ENCODE measurements at places on chromosomes 2 and 18.

- no peak for DNase-seq
These were observed 20.8 kb upstream of the MYO3B start for GRCh38 chr2:170157025-170157684.

- DNase-seq = no peak
These were observed 122.4 kb downstream of the HIBCH start for GRCh38 chr2:190197143-190197720.

- no peak for DNase-seq
These were observed 27.1 kb upstream of the KLF11 start for GRCh38 chr2:10016001-10016801.

DNA sequence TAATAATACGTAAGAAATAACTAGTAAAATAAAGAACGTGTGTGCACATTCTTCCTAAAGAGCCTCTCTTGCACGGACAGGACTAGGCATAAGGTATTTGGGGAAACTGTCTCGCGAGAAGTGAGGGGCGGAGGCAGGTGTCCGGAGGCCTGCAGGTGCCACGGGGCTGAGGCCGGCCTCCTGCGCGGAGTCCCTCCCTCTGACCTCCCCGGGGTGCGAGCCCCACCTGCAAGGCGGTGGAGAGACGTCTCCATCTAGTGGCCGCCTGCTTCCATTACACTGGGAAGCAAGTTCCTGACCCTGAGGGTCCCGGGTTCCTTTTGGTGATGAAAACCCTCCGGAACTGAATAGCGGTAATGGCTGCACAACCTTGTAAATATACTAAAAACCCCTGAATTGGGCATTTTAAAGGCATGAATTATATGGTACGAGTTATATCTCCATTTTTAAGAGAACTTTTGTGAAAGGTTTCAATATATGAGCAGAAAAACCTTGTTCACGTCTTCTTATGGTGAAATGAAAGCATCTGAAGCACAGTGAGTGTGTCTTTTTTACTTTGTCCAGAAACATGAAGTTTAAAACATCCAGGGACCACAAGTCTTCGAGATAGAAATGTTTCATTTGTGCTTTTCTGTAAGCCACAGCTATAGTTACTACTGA is 35.5 kb upstream of the CTDP1 start:
- peak; percentile 39 for DNase-seq

GRCh38 chr2:68253219-68254068 is 1.1 kb upstream of the PPP3R1 start:
- DNase-seq = no peak

DNA sequence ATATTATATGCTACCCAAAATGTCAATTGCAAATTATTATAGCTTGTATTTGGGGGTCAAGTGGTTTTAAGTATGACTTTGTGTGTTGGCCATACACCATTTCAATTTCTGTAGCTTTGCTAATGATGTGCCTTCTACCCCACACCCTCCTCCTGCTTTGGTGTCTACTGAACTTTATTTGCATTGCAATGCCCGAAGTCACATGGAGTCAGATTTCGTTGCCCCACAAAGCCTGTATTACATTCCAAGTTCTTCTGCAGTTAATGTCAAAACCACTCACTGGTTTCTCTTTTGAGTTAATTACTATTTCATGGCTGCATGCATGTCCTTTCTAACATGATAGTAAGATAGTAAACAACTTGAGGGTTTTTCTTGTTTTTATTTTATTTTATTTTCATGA is 528.9 kb downstream of the RIT2 start:
- no peak for DNase-seq

- DNase-seq = no peak
These were observed 262.9 kb upstream of the GULP1 start for GRCh38 chr2:188028739-188029138.

- DNase-seq = no peak
These were observed 63.5 kb downstream of the ANKRD44 start for GRCh38 chr2:197247083-197247482.

- no peak for DNase-seq
These were observed 1099.7 kb downstream of the SUCLG1 start for GRCh38 chr2:83359336-83359735.

DNA sequence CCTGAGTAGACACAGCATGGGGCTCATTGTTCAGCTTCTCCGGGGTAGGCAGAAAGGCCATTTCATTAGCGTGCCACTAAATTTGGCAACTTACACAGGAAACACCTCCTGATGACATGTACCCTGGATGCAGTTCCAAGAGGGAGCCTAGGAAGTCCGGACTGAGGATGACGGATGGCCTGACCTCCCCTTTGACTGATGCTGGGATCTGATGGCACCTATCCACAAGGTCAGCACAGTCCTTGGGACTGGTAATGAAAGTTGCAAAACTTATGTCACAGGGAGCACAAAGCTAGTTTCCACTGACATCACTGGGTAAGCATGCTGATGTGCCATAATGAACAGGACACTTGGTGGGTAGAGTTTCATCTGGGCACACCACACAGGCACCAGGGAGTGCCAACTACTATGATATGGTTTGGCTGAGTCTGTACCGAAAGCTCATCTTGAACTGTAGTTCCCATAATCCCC is 126.7 kb upstream of the ARL4C start:
- no peak for DNase-seq

DNA sequence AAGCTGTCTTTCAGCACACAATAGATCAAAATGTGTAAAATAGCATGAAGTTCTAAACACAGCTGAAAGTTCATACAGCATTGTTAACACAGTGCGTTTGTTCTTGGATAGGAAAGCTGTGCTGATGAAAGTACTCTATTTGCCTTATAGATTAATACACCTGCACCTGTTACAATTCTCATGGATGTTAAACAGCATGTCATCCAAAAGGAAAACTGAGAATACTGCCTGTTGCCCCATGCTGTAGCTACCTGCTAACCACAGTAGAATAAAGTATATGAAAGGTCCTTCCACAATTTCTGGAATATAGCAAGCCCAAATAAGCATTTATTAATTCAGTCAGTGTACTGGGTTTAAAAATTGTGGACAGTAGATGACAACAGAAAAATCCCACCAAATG is 166.7 kb upstream of the DTNA start:
- DNase-seq = peak; percentile 46

- no peak for DNase-seq
These were observed 29.2 kb upstream of the CDH7 start for GRCh38 chr18:65721619-65722018.

- DNase-seq = no peak
These were observed 906.1 kb downstream of the SLC4A3 start for GRCh38 chr2:220533485-220533884.

GRCh38 chr2:121333834-121334558 is 49.0 kb upstream of the TFCP2L1 start:
- no peak for DNase-seq

DNA sequence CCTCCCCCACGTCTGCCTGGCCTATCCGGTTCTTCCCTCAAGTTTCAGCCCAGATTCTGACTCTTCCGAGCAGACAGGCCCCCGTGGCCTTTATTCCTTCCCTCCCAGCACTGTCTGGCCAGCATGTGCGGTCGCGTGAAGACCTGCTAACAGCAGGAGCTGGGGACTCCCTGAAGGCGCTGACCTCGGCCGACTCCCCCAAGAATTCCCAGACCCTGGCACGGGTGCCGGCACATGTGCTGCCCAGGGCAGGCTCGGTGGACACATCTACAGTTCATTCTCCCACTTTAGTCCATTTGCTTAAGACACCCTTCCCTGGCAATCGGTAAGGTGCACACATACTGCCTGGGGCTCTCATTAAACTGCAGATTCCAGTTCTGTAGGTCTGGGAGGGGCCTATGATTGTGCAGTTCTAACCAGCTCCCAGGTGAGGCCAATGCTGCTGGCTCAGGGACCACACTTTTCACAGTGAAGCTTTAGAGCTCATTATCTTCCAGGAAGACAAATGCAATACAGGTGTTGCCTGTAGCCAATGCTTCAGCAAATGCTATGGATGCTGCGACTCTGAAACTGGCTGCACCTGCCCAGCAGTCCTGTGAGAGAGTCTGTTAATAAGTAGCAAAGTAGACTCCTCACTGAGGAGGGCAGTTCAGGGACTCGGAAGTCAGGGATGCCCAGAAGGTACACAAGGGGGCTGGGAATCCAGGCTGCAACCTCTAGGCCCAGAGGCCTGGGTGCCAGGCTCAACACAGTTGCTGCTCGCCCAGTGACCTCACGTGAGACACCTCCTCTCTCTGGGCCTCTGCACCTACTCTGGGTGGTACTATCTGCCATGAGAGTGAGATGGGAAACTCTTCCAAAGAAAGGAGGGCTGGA is 45.4 kb upstream of the TAF1B start:
- DNase-seq = no peak

DNA sequence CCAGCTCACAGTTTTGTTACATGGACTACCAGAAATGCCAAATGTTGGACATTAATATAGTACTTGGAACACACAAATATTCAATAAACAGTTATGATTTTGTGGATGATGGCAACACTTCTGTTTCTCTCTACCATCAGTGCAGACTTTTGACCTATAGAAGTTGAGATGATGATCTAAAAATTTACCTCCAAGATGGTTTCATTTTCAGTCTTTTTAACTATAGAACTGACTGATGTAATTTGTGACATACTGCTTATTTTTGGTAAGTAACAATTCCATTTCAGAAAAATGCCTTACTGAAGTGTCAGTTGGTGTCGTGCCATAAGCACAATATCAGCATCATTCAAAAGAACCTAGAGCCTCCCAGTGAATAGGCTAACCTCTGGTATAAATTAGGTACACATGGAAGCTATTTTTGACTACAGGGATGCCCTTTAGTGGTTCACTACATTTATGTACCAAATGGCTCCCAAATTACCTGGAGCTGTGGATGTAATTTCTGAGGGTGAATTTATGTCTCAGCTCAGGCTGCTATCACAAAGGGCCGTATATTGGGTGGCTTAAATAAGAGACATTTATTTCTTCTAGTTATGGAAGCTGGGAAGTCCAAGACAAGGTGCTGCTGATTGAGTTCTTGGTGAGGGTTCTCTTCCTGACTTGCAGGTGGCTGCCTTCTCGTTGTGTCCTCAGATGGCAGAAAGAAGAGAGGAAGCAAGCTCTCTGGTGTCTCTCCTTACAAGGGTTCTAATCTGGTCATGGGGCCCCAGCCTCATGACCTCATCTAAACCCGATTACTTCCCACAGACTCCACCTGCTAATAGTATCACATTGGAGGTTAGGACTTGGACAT is 66.5 kb downstream of the ALPK2 start:
- no peak for DNase-seq

- DNase-seq = no peak
These were observed 188.7 kb upstream of the COL3A1 start for GRCh38 chr2:188785490-188785889.

DNA sequence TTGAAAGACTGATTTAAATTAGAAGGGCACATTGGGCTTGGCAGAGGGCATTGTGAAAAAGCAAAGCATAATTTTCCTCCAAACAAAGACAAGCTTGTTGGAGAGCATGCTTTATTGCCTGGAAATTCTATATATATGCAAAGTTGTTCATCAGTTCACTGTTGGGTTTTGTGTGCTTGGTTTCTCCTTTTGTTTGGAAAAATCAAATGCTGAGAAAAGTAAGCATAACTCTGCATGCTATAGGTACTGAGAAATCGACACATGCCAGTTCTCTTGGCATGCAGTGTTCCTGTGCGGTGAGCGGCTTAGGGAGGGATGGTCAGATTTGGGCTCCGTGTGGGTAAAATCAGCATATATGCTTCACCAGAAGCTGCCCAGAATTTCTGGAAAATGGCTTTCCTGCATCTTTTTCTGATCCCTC is 161.0 kb downstream of the RAPGEF4 start:
- no peak for DNase-seq

GRCh38 chr18:23716516-23716915 is 27.3 kb downstream of the LAMA3 start:
- DNase-seq = no peak

DNA sequence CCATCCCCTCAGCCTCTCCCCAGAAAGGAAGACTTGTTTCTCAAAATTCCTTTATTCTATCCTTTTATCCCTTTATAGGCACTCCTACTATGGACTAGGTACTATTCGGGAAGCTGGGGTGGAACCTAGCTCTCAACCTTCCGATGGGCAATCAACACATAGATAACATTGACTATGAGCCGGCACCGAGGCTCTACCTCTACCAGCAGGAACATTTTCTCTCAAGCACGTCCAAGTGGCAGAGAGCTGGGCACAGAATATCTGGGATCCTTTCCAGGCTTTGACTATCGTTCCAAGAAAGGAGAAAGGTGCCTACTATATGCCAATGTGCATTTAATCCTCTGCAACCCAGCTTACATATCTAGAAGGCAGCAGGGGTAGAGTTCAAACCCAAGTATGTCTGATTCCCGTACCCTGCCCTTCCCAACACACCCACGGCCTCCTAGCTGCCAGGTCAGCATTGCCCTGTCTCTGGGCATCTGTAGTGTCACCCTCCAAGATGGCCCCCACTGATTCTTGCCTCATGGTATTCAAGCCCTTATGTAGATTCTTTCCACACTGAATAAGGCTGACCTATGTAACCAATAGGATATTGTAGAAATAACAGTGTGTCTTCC is 28.3 kb downstream of the TNS1 start:
- peak; percentile 9 for DNase-seq

DNA sequence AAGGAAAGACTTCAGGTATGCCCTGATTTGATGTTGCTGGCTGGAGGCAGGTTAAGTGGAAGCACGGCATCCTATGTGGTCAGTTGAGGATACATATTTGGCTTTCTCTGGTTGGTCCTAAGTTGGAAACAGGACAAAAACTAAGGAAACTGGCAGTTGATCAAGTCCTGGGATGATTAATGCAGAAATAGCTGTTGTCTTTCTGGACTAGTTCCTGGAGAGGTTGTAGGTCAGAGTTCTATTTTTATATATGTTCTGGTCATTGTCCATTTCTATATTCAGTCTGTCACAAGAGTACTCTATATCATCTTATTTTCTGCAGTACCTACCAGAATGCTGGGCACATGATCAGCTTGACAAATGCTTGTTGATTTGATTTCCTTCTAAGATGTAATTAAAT is 4.0 kb upstream of the SLC35F5 start:
- DNase-seq = no peak

- no peak for DNase-seq
These were observed 17.7 kb downstream of the PAX8 start for GRCh38 chr2:113260991-113261390.

GRCh38 chr2:97699765-97700444 is 13.5 kb upstream of the ZAP70 start:
- peak; percentile 64 for DNase-seq

GRCh38 chr2:241798631-241799521 is 10.1 kb upstream of the NEU4 start:
- DNase-seq = peak; percentile 47

DNA sequence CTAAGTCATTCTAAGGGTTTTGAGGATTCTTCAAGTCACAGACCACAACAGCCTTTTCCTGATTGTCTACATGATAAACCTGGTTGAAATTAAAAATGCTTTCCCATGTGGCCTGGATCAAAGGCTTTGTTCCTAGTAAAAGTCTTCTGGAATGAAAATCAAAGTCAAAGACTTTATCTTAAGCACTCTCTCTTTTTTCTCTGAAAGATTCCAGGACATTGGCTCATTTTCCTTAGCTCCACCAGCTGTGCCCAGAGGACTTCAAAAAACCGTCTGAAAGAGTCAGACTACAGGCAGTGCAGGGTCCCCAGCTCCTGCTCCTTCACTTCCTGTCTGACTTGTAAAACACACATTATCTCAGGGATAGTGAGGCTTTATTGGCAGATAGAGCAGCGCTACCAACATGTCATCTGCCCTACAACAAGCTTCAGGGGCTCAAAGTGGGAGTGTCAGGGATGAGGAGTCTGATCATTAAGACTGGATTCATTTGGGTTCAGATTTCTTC is 148.2 kb downstream of the ESCO1 start:
- no peak for DNase-seq

GRCh38 chr2:10847008-10847407 is 34.4 kb upstream of the PDIA6 start:
- DNase-seq = no peak
